NCI-H1105 (cell line): ENCODE measurements at places on chromosomes 5 and 9.

DNA sequence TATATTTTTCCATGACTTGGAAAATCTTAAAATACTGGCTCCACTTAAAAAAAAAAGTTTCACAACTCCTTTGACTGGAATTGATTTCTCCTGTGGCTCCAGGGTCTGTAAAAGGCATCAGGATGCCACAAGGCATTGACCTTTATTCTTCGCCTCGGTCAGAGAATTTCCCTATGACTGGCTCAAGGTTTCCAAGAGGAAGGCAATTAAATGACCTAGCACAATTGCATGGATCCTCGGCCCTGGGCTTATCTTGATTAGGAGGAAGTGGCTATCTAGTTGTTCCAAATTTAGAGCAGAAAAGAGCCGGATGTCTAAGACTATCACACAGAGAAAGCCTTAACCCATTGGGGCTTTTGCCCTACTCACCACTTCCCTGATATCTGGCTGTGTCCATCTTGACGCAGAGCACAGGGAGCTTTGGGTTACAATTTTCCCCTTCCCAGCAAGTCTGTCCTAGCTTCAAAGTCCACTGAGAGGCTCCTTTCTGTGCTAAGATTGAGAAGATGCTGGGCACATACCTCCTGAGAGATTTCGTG lies 56.9 kb upstream of the COL15A1 start:
- DNase-seq, result no peak

DNA sequence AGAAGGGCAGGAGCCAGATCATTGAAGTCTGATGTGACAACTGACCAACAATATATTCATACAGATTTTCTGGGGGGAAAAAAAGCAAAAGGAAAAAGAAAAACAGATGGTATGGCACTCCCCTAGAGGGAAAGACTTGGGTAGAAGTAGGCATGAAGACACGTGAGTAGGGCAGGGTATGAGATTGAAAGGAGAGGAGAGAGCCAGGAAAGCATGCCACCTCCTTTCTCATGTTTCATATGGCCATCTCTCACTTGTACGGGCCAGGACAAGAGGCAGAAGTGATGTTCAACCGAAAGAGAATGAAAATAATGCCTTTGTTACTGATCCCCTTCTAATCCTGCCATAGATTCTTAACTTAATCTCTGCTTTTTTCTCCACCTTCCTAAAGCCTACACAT lies 139.0 kb upstream of the ACTBL2 start:
- DNase-seq, result no peak

DNA sequence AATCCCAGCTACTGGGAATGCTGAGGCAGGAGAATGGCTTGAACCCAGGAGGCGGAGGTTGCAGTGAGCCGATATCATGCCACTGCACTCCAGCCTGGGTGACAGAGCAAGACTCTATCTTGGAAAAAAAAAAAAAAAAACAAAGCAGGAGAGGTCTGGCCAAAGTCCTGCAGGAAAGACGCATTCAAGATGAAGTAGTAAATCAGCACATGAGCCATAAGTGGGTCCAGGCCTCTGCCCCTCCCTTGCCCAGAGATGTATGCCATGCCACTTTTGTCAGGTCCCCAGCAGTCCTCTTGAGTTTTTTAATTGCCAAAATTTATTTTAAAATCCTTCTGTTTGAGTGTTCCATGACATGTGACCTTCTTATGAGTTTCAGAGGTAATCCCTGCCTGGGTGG lies 8.5 kb upstream of the PHF19 start:
- no peak for DNase-seq

DNA sequence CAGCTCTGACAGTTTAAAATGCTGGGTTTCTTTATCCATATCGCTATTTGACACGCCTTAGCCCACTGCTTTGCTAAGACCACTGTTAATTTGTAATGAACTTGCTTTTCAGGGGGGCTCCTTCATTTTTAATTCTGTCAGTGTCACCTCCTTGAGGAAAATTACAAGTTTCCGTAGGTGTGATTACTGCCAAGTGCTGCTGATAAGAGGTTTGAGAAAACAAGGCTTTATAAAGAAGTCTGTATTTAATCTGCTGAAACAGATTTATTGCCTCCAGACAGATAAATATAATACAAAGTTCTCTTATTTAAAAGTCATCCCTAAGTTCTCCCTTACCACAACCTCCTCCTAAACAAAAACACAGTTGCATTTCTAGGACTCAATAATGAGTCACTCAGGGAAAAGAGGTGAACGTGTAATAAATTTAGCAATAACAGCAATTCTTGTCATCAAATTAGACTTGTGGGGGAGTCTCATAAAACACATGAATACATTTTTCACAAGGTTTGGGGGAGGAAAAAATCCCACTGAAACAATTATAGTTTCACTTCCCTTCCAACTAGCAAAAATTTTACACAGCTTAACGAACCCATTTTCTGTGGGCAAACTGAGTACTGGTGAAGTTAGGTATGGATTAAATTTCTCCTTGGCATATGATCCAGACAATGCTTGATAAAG lies 72.8 kb downstream of the MAPKAP1 start:
- DNase-seq, result no peak

DNA sequence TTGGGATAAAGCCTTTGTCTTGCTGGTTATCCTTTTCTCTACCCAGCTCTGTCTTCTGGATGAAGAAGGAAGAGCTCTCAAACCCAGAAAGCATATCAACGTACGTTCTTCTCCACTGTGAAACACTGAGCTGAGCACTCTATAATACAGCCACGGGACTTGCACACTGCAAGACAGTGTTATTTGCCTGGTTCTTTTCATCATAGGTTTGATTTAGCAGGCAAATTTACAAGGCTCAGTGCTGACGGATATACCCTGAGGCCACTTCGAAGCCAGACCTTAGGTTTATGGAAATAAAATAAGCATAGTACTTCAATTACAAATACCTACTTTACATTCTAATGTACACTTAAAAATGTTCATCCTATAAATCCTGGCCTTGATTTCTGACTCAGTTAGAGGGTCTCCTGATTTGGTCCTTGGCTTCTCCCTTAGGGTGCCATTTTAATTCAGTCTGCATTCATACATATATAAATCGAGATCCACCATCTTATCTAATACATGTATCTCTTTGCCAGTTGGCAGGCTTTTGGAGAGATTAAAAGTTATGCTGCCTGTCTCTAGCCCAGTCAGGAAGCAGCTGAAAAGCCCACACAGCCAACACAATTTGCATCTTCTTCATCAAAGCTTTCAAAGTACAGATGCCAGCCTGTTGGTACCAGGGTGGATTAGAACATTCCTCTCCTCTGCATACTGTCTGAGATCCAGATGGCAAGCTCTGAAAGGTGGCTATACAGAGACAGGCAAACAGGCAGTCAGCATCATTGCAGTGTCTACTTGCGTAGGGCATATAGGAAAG lies 194.4 kb downstream of the DEPDC1B start:
- DNase-seq, result no peak

DNA sequence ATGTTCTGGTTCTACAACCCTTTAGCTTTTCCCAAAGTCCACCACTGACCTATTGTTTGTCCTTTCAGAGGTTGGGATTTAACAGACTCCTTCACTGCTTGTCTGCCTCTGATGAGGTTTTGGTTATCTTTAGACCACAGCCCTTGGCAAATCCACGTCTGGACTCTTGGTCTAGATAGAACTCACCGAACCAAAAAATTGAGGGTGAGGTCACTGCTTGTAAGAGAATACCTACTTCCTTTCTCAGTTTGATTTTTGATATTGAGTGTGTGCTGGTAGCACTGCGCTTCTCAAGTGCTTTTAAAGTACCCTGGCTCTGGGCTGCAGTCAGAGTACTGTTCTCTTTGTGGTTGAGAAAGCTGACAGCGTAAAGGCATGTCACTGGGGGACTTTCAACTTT lies 61.7 kb downstream of the JMY start:
- DNase-seq, result no peak

GRCh38 chr5:150214289-150214688 lies 24.4 kb downstream of the SLC6A7 start:
- no peak for DNase-seq

DNA sequence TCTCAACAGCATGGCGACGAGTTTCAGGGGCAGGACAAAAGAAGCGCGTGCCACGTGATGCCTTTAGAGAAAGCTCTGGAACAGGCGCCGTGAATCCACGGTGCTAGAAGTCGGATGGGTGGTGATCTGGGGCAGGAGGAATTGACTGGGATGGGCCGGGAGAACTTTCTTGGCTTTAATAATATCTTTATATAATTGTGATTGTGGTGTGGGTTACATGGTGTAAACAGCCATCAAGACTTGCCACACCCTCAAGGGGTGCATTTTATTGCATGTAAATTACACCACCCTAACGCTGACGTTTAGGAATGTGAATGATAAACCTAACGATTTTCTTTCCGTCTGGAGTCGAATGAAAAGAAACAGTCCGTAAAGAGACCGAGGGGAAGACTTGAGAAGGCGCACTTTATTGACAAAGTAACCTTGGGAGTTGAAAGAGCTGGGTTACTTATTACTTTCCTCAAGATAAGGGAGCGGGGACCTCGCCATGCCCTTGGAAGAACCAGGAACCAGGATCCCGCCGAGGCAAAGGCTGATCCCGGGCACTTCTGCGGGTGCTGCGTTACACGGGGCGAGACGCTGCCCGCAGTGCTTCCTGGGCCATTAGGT lies 8.5 kb downstream of the NRARP start:
- DNase-seq, result no peak
